ENCODE measurements at places on chromosomes 1 and 21.

DNA sequence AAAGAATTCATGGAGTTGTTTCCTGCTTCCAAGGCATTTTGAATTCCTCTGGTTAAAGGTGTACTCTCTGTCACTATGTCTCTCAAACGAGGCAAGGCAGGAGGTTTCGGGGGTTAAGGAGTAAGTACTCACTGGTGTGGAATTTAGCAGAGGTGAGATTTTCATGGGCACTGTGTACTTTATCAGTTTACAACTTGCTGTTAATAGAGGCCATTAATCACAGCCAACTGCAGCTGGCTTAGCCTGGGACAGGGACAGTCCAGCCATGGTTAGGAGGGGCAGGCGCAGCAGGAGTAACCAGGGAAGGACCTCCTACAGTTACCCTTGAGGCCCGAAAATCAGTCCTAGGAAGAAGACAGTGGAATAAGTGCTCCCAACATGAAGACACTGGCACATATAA, 18.1 kb upstream of the TMEM9 start:
- peak; percentile 83 for DNase-seq

DNA sequence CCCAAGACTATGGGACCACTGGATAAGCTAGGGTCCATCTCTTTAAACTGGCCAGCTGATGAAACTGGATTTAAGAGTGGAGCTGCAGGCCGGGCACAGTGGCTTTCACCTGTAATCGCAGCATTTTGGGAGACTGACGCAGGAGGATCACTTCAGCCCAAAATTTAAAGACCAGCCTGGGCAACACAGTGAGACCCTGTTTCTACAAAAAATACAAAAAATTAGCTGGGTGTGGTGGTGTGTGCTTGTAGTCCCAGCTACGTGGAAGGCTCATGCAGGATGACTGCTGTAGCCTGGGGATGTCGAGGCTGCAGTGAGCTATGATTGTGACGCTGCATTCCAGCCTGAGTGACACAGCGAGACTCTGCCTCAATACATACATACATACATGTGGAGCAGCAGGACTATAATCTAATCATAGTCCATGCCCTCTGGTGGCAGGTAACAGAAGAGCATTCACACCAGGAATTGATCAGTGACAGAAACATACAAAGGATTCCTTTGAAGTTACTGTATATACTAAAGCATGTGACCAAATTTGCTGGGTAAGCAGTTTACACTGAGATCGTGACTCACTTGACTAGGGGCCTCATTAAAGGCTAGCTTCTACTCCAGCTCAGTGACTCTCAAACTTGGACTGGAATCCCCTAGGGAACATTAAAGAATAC, 101.5 kb upstream of the SLFNL1 start:
- DNase-seq: peak; percentile 7

DNA sequence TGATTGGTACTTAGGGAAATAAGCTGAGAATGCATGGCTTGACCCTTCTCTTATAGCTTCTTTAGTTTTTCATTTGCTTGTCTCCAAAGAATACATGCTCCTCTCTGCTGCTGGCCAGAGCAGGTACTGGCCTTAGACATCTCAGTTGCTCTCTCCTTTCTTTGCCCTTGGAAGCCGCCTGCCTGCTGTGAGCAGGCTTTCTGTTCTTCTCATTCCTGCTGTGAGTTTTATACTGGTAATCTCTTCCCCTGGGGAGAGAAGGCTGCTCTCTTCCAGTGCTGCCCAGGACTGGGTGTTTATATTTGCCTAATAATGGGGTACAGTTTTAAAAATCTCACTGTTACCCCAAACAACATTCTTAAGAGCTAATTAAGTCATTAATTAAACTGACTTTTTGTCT, 323.5 kb upstream of the LRRC7 start:
- no peak for DNase-seq

GRCh38 chr1:23616292-23616824, 57.1 kb upstream of the ID3 start:
- no peak for DNase-seq

DNA sequence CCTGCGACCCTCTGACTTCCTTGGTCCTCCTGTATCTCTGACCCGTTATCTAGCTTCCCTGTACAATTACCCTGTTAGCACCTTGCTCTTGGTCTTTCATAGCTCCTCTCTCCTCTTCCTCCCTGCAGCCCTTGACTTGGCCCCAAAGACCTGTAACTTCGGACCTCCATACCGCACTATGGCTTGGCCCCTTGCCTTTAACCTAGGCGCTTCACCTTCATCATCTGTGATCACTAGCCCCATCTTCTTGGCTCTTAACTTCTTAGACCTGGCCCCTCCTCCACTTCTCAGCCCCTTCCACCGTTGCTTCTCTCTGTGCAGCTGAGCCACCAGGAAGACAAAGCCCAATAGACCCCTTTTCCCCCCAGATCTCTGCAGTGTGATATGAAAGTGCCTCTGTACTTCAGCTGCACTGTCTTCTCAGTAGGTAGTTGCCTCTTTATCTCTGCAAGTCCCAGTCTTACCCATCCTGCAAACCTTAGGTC, 740 bp downstream of the ZNF691 start:
- no peak for DNase-seq

DNA sequence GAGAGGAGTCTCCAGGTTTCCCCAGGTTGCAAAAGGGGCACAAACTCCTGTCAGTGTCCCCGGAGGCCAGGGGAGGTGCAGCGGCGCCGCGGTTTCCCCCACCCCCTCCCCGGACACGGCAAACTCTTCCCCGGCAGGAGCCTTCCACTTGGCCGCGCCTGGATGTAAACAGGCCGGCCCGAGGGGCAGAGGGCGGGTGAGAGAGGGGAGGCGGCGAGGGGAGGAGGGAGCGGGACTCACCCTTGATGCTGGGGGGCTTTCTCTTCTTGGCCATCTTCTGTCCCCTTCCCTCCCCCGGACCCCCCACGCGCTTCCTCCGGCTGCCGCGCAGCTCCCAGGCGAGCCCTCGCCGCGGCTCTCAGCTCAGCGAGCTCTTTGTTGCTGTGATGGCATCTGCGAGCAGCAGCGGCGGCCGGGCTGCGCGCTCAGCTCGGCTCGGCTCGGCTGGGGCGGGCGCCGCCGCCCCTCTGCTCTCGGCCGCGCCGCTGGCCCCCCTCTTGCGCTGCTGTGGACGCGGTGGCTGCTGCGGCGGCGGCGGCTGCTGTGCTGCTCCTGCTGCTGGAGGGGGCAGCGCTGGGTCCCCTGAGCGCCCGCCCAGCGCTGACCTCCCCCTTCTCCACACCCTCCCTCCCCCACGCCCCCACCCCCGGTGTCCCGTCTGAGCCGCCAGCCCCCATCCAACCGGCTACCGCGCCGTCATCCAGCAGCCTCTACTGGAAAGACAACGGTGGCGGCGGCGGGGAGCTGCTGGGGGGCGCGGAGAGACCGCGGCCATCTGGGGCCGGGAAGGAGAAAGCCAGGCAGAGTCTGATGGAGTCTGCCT, 4.9 kb upstream of the SLC44A5 start:
- DNase-seq: no peak

- DNase-seq: no peak
Observed at GRCh38 chr21:39033878-39034589, 149.2 kb downstream of the PSMG1 start.

- DNase-seq: no peak
Observed at GRCh38 chr1:6508816-6509189, 17.3 kb upstream of the PLEKHG5 start.

GRCh38 chr1:199706826-199707606, 320.5 kb upstream of the NR5A2 start:
- DNase-seq: no peak

GRCh38 chr1:156801409-156802121, 15.1 kb downstream of the SH2D2A start:
- DNase-seq: peak; percentile 73

GRCh38 chr1:209767706-209768105, 11.9 kb downstream of the TRAF3IP3 start:
- DNase-seq: no peak

GRCh38 chr1:159205225-159205624, 550 bp downstream of the ACKR1 start:
- DNase-seq: no peak

GRCh38 chr1:149936992-149937705, 470 bp upstream of the MTMR11 start:
- peak; percentile 79 for DNase-seq

GRCh38 chr21:38120984-38121855, 135.6 kb upstream of the KCNJ15 start:
- DNase-seq: no peak

- no peak for DNase-seq
Observed at GRCh38 chr1:24080131-24080530, 31.8 kb downstream of the MYOM3 start.

DNA sequence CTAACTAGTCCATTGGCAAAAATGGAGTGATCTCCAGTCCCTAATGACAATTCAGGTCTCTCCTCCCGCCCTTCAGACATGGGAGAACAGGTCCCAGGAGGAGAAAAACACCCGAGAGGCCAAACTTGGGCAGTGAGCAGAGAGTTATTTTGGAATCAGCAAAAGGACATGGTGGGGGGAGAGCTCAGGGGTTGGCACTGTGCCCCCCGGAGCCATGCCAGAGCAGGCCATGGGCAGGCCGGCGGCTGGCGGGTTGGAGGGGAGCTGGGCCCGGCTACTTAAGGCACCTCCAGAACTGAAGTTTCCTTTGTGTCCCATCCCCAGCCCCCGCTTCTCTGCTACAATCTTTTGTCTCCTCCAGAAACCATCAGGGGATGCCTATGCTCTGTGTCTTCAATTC, 7.1 kb downstream of the LGR6 start:
- peak; percentile 17 for DNase-seq

DNA sequence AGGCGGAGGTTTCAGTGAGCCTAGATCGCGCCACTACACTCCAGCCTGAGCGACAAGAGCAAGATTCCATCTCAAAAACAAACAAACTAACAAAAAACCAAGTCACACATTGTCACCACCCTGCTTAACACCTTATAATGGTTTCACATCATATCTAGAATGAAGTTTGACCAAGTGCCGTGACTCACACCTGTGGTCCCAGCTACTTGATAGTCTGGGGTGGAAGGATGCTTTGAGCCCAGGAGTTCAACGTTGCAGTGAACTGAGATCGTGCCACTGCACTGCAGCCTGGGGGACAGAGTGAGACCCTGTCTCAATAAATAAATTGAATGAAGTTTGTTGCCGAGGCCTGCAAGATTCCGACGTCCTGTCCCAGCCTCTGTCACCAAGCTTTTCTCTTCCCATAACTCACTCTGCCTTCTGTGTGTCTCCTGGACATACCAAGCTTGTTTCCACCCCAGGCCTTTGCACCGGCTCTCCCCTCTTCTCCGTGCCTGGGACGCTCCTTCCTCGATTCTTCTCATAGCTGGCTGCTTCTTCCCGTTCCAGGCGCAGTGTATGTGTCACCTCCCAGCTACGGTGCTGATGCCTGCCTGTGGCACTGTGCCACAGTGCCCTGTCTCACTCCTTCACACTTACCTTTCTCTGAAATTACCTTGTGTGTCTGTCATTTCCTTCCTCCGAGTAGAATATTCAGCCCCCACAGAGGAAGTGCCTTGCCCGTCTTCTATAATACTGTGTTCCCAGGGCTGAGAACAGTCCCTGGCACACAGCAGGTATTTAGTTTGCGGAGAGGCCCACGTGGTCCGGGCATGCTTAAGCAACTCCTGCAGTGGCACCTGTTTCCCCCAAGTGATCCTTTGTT, 3.8 kb upstream of the SELENON start:
- DNase-seq: no peak

DNA sequence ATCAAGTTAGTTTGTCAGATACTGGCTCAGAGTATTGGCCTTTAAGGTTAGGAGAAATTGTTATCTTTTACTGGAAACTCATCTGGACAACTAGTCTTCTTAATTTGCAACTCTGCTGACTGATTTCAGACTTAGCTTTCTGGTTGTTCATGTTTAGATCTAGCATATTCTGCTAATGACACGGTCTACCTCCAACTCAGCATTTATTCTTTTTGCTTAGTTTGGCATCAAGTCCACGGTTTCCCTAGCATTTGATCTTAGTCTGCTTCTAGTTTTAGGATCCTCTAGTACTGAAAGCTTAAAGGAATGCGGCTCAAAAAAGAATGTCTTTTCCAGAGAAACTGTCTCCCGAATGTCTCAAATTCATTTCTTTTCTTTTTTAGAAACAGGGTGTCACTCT, 75.6 kb upstream of the SLFNL1 start:
- no peak for DNase-seq

GRCh38 chr1:22001409-22001808, at the start of gene CELA3A:
CELA3A (plus strand) TSS chr1:22001657; CDS start chr1:22001675, 18 bp downstream.
- peak; percentile 26 for DNase-seq

DNA sequence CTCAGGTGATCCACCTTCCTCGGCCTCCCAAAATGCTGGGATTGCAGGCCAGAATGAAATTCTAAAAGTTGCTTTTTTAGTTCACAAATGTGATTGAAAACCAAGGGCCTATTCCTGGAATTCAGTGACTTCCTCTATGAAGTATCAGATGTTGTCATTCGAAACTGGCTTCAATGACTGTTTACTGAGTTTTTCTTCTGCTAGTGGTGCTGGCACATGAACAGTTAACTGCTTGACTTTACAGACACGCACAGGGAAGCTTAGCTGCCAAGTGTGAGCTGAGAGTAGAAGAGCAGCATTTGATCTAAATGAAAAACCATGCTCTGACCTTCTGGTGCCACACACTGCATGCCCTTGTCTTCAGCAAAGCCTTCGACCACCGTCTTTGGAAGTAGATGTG, 32.8 kb upstream of the AJAP1 start:
- DNase-seq: no peak

GRCh38 chr1:52153010-52153409, 11.1 kb downstream of the ZFYVE9 start:
- no peak for DNase-seq

- DNase-seq: no peak
Observed at GRCh38 chr1:160542303-160542945, 19.4 kb upstream of the SLAMF6 start.

DNA sequence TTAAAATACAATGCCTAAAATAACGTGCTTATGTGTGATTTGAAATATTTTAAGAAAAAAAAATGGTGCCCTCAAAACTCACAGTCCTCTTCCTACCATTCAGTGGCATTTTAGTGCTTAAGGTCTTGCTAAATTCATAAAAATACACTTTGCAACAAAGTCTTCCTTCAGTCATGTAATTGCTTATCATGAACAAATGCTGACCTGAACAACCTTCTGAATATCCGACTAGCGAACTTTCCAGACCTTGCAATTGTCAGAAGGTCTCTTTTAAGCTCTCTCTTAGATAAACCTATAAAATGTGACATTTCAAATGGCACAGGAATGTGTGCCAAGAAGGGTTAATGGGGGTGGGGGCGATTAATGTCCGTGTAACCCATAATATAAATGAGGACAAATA, 858 bp downstream of the BRINP3 start:
- DNase-seq: peak; percentile 47

DNA sequence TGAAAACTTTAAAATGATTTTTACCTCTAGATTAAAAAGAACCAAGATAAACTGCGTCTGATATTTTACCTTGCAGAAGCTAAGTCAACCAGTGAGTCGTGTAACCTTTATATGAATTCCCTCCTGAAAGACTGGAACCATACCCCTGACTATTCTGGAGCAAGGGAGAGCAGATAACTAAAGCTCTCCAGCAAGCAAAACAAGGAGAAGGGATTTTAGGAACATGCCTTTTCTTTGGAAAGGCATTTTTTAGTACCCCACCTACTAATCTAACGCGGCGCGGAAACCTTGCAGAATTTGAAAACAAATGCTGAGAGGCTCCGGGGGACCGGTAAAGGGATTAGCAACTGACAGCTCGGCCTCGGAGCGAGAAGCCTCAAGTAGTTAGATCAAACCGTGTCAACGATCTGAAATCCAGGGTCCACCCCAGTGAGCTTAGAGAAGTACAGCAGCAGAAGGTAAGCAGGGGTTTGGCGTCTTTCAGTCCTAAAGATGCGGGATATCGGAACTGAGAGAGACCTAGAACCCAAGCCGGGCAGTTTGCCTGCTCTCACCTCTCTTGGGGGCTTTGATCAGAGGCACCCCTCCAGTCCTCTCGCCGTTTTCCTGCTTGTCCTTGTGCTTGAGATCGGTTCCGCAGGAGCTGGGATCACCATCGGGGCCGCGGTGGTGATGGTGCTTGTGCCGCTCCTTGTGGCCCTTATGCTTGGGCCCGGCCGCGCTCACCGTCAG, 954 bp downstream of the RSBN1 start:
- DNase-seq: peak; percentile 41

Data from cerebellar cortex (tissue), 1 donor.